Esophagus squamous epithelium (tissue), 5 donors: ENCODE measurements at places on chromosomes 3 and 15.

- DNase-seq, result no peak
Measured at GRCh38 chr3:12073106-12073505, 68.9 kb downstream of the SYN2 start.

DNA sequence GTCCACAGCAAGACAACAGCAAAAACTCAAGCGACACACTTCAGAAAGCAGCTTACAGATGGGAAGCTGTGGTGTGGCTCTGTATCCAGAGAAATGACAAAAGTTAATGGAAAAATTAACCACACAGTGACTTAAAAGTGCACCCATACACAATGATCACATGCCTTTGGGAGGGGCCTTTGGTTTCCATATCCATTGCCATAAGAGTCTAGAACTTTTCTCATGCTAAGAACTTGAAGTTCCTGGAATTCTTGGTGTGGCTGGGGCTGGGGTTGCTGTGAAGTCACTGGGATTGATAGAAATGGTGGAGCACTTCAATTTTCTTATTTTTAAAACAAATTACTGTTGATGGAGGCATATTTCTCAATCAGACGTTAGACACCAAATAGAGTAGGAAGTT is 108.6 kb upstream of the FEZF2 start:
- no peak for DNase-seq

- no peak for DNase-seq
Measured at GRCh38 chr3:183148056-183148455, 14.5 kb downstream of the LAMP3 start.

GRCh38 chr3:183797996-183798395 is 27.4 kb downstream of the MAP6D1 start:
- DNase-seq, result no peak

DNA sequence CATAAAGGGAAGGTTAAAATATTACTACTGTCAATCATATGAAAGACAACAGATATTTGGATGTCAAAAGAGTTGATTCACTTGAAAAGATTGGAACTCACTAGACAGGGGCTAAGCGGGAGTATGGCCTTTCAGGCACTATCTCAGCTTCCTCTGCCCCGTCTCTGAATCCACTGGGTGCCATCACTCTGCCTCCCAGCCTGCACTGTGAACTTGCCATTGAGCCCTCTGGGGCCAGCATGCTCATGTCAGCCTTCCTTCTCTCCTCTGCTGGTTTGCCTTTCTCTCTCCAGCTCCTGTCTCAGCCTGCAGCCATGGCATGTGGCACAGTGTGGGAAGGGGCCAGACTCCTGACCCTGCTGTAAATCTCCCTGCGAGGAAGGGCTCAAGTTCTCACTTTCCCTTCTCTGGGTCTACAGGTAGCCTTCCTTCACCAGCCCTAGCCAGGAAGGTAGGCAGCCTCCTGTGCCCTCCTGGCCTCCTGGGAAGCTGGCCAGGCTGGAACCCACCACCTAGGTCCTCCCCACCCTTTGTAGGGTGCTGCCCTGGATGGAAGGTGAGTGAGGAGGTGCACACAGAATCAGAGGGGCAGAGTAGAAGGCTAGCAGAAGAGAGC is 54.0 kb upstream of the SLCO2A1 start:
- no peak for DNase-seq

- DNase-seq, result no peak
Measured at GRCh38 chr15:95989392-95989791, 341.1 kb upstream of the NR2F2 start.

GRCh38 chr3:123800362-123800682 is 83.8 kb downstream of the MYLK start:
- DNase-seq, result no peak
